ENCODE measurements at places on chromosomes 2 and 18.

DNA sequence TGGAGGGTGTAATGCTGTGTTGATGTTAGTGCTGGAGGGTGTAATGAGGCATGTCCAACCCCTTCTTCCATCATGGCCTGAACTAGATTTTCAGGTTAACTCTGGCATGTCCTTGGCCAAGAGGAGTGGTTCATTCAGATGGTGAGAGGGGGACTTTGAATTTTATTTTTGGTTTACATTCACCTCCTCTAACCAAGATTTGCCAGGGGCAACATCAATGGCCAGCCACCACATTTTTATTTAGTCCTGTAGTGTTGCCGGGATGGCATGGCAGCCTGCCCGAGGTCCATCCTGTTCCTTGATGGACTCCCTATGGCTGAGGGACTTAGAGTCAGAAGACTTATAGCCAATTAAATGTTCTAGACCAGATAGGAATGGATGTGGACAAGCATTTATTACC, 484.6 kb upstream of the HS6ST1 start:
- no peak for DNase-seq

- no peak for DNase-seq
Observed at GRCh38 chr2:142426064-142426463, 295.2 kb upstream of the LRP1B start.

DNA sequence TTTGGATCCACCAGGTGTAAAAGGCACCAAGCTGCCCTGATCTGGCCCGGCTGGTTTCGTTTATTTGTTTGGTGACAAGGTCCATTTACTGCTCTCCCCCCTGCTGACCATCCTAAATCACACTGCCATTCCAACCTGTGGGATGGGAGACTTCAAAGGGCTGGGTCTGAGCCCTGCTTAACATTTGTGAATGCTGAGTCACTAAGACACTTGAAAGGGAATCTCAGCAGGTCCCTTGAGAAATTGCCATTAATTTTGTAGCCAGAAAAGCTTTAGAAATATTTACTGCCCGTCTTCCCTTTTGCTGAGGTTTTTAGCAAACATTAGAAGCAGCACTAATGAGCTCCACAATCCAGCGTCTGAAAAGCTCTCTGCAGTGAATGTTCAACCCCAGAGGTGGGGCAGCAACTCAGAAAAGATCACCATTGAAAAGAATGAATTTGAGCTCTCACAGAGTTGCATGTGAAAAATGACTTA, 133.8 kb downstream of the ARL4C start:
- no peak for DNase-seq

- no peak for DNase-seq
Observed at GRCh38 chr2:205864491-205864890, 182.2 kb downstream of the NRP2 start.

DNA sequence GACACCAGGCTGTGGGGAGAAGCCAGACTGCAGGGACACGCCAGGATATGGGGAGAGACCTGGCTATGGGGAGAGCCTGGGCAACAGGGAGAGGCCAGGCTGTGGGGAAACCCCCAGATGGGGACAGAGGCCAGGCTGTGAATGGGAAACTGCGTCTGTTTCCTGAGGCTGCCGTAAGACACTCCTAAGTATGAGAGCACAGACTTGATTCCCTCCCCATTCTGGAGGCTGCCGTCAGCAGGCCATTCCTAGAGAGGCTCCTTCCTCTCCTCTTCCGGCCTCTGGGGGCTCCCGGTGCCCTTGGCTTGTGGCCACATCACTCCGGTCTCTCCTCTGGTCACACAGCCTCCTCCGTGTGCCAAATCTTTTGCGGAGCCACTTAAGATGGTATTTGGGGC, 32.3 kb downstream of the ADI1 start:
- no peak for DNase-seq

GRCh38 chr2:26652361-26653041, 11.3 kb upstream of the CIB4 start:
- no peak for DNase-seq
